Sigmoid colon (tissue), 7 donors: ENCODE measurements at places on chromosomes 5 and 9.

GRCh38 chr5:158947846-158948245, 151.9 kb downstream of the EBF1 start:
- no peaks in the 10 kb centered on the region for H3K27me3 ChIP-seq
- no peak overlapping the region for H3K4me3 ChIP-seq
- no peak overlapping the region for H3K27ac ChIP-seq
- no peaks in the 10 kb centered on the region for H3K36me3 ChIP-seq
- H3K4me1 ChIP-seq: no peaks in the 10 kb centered on the region

DNA sequence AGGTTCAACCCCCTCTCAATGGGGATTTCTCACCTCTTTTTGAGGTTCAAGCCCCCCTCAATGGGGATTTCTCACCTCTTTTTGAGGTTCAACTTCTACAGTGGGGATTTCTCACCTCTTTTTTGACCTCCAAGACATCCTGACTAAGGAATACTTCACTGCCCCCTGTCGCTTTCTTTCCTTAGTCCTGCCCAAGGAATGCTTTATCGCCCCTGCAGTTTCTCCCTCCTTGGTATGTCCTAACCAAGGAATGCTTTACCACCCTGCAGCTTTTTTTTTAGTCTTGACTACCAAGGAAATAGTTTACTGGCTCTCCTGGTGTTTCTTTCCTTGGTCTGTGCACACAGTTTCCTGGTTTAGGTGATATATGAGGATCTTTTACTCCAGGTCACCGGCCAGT, 9.6 kb upstream of the IRGM start:
- no peak overlapping the region for H3K4me3 ChIP-seq
- H3K27me3 ChIP-seq: no peaks in the 10 kb centered on the region
- no peak for DNase-seq
- H3K4me1 ChIP-seq: no peaks in the 10 kb centered on the region
- no peak overlapping the region for H3K27ac ChIP-seq

DNA sequence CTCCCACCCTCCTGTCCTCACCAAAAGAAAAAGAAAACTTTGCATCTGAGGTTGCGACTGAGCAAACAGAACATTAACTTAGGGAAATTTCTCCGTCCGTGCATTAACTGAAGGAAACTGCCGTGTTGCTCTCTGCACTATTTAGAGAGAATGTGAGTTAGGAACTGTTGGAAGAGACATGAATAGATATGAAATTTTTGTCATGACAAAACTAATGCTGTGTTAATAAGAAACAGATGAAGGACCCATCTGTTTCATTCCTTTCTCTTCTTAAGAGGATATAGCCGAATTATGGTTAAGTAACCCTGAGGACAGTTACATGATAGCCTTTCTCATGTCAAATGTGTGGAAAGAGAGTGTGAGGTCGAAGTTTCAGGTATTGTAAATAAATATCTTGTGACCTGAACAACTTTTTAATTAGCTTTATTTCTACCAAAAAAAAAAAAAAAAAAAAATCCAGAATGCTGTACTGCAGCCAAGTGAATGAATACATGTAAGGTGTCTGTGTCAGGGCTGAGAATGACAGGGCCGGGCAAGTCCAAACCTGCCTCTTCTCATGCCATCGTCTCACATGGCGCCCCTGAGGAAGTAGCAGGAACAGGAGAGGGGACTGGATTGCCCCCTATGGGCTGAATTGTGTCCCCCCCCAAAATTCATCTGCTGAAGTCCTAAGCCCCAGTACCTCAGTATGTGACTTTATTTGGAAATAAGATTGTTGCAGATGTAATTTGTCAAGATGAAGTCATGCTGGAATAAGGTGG, 35.6 kb upstream of the ANKRD33B start:
- no peak overlapping the region for H3K27ac ChIP-seq
- no peaks in the 10 kb centered on the region for H3K36me3 ChIP-seq
- H3K4me3 ChIP-seq: no peak overlapping the region
- no peak for DNase-seq

GRCh38 chr5:143312822-143313221, 90.7 kb downstream of the NR3C1 start:
- DNase-seq: no peak
- no peaks in the 10 kb centered on the region for H3K36me3 ChIP-seq
- no peaks in the 10 kb centered on the region for H3K27me3 ChIP-seq
- H3K27ac ChIP-seq: no peak overlapping the region
